ENCODE measurements at places on chromosomes 1 and 21.

DNA sequence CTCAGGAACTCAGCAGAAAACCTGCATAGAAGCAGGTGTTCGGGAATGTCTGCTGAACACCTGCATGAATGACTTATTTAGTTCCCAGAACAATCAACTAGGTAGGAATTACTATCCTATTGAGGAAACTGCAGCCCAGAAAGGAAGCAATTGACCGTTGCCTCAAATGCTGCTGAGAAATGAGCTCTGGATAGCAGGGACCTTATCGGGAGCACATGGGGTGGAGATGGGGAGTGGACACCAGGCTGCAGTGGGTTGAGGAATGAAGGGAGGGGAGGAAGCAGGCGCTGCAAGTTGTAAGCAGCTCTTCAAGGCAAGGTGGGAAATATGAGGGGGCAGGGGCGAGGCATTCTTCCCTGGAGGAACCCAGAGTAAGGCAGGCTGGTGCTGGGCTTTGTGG is 10.8 kb upstream of the CDCP2 start:
- no peak for DNase-seq

GRCh38 chr1:75127916-75128717 is 6.1 kb upstream of the LHX8 start:
- DNase-seq: no peak

- DNase-seq: no peak
These were observed 514.8 kb downstream of the AMY1C start for GRCh38 chr1:104264521-104264920.

DNA sequence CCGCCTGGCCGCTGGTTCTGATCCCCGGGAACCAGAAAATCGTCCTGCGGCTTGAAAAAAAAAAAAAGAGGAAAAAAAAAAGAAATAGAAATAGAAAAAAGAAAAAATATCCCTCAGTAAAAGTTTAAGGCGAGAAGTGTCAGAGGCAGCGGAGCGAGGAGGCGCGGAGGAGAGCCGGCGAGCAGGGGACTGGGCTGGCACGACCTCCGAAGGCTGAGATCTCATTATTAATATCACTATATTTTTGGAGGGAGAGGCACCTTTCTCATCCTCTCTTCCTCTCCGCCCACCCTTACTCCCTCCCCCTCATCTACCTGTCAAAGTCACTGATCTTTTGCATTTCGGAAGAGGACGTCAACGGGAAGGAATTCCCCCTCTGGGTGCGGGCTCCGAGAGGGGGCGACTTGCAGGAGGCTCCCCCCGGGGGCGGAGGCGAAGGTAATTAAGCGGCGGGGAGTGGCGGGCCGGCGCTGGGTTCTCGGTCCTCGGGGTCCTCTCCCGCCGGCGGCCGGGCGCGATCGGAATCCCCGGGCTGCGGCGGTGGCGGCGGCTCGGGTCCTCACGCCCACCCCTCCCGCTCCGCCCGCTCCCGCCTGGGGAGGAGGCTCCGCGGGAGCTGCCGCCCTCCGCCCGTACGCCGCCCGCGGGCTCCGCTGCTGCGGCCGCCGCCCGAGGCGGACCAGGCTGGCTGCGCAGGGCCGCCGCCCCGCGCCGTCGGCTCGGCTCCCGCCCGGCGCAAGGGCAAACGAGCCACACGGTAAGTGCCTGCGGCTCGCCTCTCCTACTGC is at the start of gene NTNG1:
Gene NTNG1, plus strand, starts transcription at position 337 of the 788 bp plus-strand sequence.
- no peak for DNase-seq

- DNase-seq: no peak
These were observed 275.9 kb upstream of the C1orf105 start for GRCh38 chr1:172144445-172145061.

- no peak for DNase-seq
These were observed 24.6 kb upstream of the PCBP3 start for GRCh38 chr21:45618846-45619485.

GRCh38 chr1:56688522-56689026 is 43.5 kb downstream of the PRKAA2 start:
- no peak for DNase-seq

DNA sequence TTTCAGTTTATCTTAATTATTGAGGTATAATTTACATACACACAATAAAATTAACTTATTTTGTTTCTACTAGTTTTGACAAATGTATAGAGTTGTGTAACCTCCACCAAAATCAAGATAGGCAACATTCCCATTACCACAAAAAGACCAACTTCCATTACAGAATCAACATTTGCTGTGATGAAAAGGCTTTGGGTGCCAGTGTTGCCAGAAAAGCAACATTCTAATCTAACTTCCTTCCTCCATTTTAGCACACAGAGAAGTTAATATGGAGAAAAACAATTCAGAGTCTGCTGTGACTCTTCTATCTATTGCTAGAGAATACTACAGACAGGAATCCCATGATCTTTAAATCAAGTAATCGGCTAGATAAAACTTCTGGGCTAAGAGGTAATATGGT is 245.3 kb downstream of the RERE start:
- DNase-seq: no peak

DNA sequence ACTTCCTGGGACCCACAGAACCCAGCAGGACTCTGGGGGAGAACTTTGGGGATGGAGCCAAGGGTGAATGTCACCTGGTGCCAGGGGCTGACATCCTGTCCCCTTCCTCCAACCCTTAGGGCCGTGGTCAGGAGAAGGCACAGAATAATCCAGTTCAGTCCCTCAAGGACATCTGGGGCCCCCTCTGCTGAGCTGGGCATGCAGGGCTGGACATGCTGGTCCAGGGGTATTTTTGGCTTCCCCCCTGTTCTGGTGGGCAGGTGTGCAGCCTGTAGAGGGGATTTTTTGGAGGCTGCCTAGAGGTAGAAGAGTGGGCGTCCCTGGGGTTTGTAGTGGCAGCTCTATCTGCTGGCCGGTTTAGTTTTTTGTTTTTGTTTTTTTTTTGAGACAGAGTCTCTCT is 3.4 kb upstream of the CROCC start:
- no peak for DNase-seq

GRCh38 chr1:24830680-24831272 is 85.5 kb downstream of the CLIC4 start:
- DNase-seq: no peak

DNA sequence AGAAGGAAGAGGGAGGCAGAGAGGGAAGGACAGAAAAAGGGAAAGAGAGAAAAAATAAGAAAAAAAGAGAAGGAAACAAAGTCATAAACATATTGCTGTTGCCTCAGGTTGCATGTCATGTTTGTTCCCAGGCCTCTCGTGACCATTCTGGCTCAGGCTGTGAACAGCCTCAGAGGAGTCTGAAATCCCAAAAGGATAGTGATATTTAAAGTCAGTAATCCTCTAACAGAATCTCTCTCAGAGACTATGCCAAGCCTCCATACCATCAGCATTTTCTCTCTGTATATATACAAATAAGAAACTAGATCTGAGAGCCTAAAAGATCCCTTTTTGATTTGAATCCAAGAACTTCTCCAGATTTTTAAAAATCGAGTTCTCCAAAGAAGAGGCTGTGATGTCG is 35.2 kb downstream of the GORAB start:
- no peak for DNase-seq

DNA sequence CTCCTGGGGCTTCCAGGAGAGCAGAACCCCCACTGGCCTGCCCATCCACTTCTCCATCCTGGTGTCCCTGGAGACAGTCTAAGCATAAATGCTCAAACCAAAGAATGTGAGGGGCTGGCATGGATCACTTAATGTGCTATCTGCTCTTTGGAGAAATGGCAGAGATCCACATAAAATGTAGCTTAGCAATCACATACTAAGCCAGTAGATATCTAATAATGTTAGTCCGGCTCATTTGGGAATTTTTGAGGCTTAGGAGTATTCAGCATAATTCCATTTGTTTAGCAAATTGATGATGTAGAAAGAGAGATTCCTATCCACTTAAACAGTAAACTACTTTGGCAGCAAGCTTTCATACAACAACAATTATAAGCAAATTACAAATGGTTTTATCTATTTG is 90.7 kb downstream of the TENT5C start:
- no peak for DNase-seq

GRCh38 chr1:51664421-51665240 is 47.7 kb downstream of the OSBPL9 start:
- DNase-seq: no peak

- no peak for DNase-seq
These were observed 2.9 kb downstream of the WDR26 start for GRCh38 chr1:224431726-224432125.
